Activated T-helper 1 cell treated with anti-CD3 and anti-CD28 coated beads, Interleukin-12 subunit alpha, Interleukin-12 subunit beta, Interleukin-2, Interleukin-4 antibody, amounts not matched to agents 30 ng/mL and 10 ng/mL and 1 ng/mL, durations not matched to agents 14 hours and 24 hours and 36 hours (primary cell): ENCODE measurements at places on chromosomes 16 and 17.

DNA sequence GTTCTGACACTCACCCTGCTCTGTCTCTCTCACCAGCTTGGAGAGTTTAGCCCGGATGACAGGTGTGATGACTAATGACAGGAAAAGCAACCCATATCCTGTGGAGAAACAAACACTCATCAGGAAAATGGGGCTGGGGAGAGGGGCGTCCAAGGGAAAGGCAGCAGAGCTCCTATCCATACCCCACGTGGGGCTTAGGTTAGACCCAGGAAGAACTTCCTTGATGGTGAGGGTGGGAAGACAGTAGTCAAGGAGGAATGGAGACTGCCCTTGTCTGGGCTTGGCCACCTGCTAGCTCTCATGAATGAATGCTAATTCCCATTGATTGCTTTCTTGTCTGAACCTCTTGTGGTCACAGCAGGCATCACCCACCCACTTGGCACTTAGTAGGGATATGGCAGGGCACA, 3.8 kb downstream of the SLC46A1 start:
- no peak for DNase-seq

- no peak for DNase-seq
Observed at GRCh38 chr16:27428026-27428785, 26.2 kb downstream of the IL21R start.

DNA sequence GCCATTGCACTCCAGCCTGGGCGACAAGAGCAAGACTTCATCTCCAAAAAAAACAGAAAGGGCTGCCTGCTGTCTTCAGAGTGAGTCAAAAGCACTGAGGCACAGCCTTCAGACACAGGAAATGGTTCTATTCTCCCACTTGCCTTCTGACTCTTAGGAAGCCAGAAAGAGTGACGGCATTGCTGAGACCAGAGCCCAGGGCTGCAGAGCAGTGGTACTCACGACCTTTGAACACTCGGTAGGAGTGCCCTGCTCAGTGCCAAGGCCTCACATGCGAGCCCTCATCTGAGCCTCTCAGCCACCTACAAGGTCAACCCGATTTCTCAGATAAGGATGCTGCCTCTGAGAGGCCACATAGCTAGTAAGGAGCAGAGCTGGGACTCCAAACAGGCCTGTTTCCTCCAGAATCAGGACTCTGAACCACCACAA, 3.5 kb upstream of the ITGAE start:
- peak; percentile 10 for DNase-seq

GRCh38 chr17:77145612-77146245, 5.0 kb downstream of the SEC14L1 start:
- DNase-seq, result no peak

DNA sequence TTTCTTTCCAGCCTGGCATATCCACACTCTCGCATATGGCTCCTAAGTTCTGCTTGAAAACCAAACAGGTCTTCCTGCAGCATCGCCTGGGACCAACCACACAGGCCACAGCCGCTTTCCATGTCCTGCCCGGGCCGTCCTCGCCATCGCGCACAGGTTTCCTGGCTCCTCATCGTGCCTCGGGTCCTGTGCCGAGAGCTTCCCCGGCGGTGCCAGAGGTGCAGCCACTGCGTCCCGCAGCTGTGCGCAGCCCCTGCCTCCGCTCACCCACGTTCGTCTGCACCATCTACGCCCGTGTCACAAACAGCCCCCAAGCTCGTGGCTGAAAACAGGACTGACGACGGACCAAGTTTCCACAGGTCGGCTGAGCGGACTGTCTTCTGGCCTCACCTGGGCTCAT, 6.3 kb upstream of the ZFPM1 start:
- DNase-seq, result no peak

GRCh38 chr16:2083876-2084780, 36.3 kb downstream of the TSC2 start:
- no peak for DNase-seq

DNA sequence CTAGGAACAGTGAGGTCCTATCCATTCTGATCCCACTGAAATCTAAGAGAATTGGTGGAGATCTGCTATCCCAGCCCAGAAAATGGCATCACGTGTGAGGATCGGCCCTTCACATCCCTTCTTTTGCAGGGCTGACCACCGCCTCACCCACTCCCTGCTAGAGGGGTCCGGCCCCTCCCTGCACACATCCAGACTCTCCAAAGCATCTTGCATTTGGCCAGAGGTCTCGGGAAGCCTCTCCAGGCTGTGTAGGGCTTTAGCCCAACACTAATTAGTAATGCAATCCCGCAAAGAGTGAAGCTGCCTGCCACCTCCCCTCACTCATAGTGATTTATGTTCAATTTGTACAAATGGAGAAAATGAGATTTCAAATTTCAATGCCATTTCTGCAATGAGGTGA, 434.4 kb upstream of the ZFHX3 start:
- DNase-seq, result no peak

DNA sequence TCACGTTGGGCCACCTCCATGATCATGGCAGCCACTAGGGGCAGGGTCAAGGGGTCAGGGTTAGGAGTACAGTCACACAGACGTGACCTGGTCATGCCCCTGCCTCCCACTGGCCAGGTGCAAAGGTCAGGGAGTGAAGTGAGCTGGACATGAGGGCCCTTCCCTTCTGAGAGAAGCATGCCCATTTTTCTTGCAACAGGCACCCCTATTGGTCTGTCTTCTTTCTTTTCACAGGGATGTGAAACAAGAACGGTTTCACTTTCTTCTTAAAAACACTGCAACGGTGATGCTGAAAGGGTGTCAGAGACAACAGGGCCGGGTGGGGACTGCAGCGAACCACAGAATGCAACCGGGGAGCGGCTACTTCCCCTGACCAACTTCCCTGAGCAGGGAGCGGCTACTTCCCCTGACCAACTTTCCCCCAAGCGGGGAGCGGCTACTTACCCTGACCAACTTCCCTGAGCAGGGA, 52.1 kb upstream of the DOC2B start:
- no peak for DNase-seq

DNA sequence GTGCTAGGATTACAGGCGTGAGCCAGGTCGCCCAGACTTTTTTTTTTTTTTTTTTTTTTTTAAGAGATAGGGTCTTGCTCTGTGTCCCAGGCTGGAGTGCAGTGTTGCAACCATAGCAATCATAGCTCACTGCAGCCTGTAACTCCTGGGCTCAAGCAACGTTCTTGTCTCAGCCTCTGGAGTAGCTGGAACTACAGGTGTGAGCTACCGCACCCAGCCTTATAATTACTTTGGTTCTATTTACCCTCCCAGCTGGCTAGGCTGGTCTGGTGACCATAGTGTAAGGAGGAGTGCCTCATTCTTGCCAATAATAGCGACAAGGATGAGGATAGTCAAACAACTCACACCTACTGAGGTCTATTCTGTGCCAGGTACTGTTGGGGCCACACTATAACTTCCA, 39.6 kb upstream of the USP7 start:
- DNase-seq, result no peak

DNA sequence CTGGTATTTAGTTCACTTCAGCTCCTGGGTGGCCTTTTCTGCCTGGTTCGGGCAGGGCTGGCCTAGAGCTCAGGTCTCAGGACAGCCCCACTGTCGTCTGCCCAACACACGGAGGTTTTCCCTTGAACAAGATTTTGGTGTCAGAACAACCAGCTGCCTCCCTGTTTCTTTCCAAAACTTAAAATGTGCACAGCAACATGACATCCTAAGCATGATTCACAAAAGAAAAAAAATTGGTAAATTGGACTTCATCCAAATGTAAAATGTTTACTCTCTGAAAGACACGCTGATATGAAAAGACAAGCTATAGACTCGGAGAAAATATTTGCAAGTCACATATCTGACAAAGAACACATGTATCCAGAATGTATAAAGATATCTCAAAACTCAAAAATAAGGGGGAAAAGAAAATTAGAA, 197.8 kb upstream of the CHMP6 start:
- DNase-seq, result no peak

DNA sequence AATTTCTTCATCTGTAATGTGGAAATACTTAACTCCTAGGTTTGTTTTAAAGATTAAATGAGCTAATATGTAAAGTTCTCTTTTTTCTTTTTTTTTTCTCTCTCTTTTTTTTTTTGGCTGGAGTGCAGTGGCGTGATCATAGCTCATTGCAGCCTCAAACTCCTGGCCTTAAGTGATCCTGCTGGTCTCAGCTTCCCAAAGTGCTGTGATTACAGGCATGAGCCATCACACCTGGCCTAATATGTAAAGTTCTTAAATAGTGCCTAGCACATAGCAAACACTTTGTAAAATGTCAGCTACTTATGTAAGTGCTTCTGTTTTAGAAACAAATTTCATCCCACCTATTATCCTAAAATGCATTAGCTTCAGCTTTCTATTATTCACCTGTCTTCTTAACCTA, 40.0 kb downstream of the TMC6 start:
- DNase-seq, result no peak

DNA sequence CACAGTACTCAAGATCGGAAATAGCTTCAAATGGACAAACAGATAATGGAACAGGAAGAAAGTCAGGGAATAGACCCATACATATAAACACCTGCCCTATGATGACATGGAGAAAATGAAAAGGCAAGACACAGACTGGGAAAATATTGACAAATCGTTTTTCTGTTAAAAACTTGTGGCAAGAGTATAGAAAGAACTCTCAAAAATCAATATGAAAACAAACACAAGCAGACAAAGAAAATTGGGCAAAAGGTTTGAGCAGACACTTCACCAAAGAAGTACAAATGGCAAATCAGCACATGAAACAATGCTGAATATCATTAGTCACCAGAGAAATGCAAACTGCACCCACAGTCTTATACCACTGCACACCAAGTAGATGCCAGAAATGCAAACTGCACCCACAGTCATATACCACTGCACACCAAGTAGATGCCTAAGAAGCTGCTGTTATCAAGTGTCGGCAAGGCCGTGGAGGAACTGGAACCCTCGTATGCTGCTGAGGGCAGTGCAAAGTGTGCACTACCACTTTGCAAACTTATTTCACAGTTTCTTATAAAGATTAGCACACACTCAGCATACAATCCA, 123.5 kb upstream of the CHMP6 start:
- no peak for DNase-seq

GRCh38 chr17:52653014-52653413, 494.5 kb upstream of the CA10 start:
- DNase-seq, result no peak

GRCh38 chr17:7262935-7263800, 890 bp upstream of the CLDN7 start:
- DNase-seq, result no peak

DNA sequence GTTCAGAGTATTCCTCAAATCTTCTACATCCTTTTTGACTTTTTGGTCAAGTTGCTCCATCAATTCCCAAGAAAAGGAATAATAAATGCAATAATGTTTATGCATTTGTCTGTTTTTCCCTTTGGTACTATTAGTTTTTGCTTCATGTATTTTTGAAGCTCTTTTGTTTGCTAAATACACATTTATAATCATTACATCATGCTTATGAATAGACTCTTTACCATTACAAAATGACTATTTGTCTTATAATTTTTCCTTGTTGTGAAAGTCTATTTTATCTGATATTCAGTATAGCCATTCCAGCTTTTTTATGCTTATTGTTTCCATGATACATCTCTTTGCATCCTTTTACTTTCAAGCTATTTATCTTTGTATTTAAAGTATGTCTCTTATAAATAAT, 41.2 kb downstream of the CEP112 start:
- DNase-seq, result no peak

- DNase-seq, result no peak
Observed at GRCh38 chr17:39750131-39751015, 12.6 kb downstream of the GRB7 start.

DNA sequence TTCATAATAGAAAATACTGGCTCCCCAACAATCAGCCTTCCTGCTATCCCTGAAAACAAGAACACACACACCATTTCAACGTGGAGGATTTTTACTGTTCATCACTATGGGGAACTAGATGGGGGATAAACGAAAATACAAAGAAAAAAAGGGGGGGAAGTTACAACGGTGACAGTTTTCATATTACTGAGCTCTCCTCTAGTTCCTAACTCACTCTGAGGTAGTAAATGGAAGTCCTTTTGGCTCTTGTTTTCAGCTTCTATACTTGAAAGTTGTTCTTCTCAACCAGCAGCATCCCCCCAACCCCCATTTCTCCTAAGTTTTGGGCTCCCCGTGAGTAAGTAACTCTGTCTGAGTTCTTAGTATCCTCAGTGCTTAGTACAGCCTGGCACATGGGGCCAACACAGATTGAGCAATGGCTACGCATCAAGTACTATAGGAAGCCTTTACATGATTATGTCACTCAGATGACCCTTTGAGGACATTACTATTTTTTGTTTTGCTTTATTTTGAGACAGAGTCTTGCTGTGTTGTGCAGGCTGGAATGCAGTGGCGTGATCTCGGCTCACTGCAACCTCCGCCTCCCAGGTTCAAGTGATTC, 4.2 kb upstream of the CORO7 start:
- no peak for DNase-seq

GRCh38 chr16:30585022-30585399, 486 bp downstream of the ZNF785 start:
- peak; percentile 9 for DNase-seq

- DNase-seq, result no peak
Observed at GRCh38 chr17:57881143-57881542, 31.3 kb upstream of the MRPS23 start.
